ENCODE measurements at places on chromosomes 4 and X.

DNA sequence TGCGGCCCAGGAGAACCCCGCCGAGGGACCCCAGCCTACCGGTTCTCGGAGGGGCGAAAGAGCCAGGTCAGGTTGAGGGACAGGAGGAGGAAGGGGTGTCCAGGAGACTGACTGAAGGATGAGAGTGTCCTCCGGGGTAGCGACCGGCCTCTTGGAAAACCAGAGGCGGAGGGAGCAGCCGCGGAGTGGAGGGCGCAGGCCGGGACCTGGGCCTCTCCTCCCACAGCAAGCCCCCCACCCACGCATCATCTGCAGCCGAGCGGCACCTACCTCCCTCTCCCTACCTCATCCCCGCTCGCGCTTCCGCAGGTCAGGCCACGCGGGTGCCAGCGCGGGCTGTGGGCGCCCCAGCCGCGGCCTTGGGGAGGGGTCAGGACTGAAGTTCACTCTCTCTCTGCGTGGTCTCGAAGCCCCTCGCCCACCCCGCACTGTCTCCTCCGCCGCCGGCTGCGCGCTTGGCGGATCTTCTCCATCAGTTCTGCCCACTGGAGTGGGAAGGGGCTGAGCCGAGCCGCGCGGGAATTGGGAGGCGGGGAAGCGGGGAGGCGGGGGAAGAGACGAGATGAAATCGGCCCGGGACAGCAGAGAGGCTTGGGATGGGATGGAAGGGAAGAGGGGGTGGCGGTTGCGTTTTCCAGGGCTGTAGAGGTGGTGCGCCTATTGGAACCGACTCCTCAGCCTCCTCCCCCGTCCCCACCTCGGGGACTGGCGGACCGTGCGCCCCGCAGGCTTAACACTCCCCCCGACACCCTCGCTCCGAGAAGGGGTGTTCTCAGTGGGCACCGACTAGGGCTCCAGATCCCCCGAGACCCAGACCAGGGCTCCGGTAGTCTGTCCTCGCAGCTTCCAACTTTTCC, 1.8 kb downstream of the NLGN4X start:
- DNase-seq: no peak

DNA sequence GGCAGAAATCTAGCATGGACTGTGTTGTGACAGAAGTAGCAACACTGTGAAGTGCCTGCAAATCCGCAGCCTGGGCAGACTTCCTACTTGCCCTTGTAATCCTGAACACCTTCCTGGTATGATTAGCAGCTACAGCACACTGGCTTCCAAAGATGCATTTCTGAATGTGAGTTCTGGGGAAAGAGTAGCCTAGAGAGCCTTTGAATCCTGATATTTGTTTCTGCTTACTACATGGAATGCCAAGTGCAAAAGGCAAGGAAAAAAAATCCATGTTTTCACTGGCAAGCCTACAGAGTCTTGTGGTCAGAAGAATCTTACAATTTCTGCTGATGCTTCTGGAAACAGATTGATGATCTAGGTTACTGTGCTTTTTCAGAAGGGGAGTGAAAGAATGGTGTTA, 223.7 kb downstream of the COL25A1 start:
- no peak for DNase-seq

- no peak for DNase-seq
Observed at GRCh38 chr4:48331577-48332330, 9.6 kb upstream of the SLAIN2 start.

DNA sequence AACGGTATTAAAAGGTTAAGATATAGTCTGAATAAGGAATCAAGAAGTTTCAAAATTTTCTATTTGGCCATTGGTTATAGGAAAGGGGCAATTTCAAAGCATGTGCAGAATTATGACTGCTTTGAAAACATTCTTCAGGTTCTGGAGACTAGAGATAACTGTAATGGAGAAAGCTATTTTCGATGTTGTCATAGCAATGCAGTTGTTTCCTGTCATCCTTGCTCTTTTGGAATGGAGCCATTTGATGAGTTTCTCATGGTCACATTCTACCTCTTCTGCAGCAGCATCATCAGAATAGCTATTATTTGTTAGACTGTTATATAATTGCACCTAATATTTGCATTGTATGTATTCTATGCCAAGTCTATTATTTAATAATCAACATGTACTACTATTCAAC, 368.2 kb upstream of the NR3C2 start:
- no peak for DNase-seq
